ENCODE measurements at places on chromosomes 11 and 22. TPM values are rescaled to one million over a fixed set of nuclear protein-coding genes. Genes with fewer than 3 reads are reported as not detected.

DNA sequence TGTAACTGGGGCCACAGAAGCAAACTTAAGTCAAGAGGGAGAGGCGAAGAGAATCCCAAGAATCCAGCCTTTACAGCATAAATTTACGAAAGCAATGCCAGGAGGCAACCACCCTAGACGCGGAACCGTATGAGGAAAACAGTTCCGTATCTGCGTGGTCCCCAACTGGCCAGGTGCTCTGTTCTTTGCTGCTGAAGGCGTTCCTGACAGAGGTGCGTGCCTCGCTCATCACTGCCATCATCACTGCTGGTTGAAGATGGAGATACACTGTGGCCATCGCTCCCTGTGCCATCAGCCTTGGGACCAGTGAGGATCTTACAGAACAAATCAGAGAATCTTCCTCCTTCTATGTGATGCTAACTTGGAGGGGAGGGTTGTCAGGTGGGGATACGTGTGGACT lies 270.5 kb upstream of the B3GAT1 start:
- DNase-seq = no peak

The NXPE4 gene
- polyA plus RNA-seq = not detected

The CLDN5 gene
- not detected for polyA plus RNA-seq

The UBQLN3 gene
- polyA plus RNA-seq = not detected
